T-helper 17 cell (primary cell): ENCODE measurements at places on chromosomes 7 and 10.

- no peak for DNase-seq
Measured at GRCh38 chr10:15222511-15222910, 54.0 kb upstream of the NMT2 start.

DNA sequence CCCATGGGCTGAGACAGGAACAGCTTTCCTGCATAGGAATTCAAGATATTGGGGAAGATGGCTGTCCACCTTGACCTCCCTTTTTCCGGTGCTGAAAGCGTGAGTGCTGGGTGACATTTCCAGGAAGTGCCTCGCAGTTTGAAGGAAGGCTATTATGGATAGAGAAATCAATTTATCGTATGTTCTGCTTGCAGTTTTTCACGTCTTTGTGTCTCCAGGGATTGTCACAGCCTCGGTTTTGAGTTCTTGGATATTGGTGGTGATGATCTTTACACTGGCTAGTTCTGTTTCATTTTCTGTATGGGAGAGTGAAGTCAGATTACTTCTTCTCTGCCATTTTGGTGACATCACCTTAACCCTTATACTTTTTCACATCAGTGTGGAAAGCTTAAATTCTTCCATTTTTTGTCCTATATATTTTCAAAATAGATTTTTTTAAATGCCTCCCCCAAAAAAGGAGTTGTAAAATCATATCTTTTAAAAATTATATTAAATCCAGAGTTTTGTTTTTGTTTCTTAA lies 102.5 kb upstream of the APBB1IP start:
- DNase-seq, result no peak

DNA sequence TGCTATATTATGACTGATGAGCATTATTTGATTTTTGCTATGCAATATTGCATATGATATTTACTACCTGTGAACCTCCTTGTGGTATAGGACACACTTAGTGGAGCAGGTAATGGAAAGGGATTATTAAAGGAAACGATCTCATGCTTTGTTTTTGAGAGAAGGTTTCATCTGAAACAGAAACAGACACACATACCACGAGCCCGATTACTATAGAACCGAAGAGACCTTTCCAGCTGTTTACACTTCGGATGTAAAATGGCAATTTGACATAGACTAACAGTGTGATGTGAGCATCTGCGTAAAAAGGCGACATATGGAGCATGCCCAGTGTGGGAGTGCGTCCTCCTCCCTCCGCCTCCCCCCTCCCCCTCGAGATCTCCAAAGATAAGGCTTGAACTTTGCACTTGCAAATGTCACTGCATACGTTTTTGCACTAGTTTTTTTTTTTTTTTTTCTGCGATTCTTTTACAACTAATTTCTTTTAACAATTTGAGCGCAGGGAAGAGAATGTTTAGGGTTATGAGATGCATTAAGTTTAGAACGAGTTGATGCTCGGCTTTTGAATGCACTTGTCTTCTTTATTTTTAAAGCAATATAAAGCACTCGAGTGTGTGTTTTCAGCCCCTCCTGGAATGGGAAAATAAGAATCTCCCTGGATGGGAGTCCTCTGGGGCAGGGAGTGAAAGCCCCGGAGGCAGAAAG lies 251.0 kb downstream of the NSUN6 start:
- no peak for DNase-seq

DNA sequence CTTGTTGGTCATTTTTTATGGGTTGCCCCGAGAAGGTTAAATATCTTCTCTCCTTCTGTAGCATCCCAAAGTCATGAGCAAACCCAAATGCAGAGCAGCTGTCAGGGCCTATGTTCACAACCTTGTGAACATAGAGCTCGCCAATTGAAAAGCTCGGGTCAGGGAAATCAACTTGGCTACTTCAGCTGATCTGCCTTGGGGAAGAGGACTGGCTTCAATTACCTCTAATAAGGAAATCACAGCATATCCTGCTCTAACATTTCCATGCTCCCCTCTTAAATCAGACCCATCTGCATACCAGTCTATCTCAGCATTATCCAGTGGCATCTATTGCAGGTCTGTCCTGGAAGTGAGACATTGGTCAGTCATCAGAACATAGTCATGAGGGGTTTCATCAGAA lies 105.6 kb downstream of the ANKRD26 start:
- no peak for DNase-seq

DNA sequence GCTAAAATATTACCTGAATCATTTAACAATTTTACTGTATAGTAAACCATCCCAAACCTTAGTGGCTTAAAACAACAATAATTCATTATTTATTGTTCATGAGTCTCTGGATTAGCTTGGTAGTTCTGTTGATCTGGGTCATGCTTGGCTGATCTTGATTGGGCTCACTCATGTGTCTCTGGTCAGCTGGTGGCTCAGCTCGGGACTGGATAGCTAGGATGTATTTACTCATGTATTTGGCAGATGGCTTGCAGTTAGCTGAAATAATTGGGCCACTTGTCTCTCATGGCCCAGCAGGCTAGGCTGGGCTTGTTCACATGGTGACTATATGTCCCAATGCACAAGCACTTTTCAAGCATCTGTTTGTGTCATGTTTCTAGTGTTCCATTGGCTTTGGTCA lies 262.8 kb downstream of the BBS9 start:
- no peak for DNase-seq

GRCh38 chr7:152862006-152862405 lies 102.5 kb downstream of the ACTR3B start:
- DNase-seq, result no peak
